ENCODE measurements at places on chromosomes 2 and 18.

DNA sequence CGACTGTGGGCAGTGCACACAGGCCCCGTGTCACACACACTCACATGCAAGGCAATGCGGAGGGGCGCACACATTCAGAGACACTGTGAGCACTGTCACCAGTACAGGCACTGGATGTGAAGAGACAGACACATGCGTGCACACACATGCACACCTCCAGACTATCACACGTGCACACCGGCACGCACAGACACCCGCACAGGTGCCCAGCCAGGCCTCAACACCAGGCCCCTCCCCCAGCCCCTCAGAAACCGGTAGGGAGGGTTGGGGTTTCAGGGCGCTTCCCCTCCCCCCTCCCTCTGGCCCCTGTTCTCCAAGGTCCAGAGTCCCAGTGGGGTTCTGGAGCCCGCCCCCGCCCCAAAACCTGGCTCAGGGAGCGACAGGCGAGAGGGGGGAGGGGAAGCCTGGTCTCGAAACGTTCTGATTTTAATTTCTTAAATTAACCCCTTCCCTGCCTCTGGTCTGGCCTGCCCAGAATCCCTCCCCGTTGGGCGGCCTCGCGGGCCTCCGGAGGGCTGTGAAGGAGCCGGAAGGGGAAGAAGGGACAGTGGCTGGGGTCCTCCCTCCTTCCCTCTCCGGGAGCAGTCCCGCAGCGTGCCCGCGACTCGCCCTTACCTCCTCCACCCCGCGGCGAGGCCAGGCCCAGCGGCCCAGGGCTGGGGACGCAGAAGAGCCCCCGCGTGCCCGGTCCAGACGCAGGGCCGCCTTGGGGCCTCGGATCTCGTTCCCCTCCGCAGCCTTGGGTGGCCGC is 558 bp downstream of the FBXO41 start:
- DNase-seq = no peak

GRCh38 chr2:7084601-7085000 is 167.4 kb downstream of the RNF144A start:
- DNase-seq = no peak

- no peak for DNase-seq
Observed at GRCh38 chr2:221541131-221541735, 30.9 kb downstream of the EPHA4 start.

DNA sequence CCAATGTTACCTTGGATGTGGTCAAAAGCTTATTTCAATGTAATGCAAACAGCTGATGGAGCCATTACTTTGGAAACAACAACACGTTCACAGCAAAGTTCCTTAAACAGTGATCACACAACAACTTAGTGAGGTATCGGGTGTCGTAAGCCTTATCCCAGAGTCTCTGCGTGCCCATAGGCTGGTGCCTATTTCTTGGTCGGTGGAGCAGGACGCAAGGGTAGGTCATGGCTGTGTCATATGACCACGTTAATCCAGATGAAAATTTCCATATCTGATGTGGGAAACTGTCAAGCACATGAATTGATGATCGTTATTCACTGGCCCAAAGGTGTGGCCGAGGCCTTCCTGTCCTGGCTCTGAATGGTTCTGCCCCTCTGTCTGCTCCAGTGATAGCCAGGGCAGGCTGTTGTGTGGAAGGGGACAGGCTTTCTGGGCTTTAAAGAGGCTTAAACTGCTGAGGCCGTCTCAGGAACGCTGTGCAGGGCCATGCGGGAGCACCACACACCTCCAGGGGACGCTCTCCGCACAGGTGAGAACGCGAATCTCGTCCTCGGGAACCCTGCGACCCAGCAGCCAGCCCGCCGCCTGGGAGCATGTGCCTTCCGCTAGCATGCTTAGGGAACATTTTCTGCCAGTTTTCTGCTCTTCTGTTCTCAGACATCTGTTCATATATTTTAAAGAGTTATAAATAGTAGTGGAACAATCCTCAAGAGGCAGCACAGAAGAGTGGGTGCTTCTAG is 90.6 kb downstream of the KCTD1 start:
- no peak for DNase-seq

DNA sequence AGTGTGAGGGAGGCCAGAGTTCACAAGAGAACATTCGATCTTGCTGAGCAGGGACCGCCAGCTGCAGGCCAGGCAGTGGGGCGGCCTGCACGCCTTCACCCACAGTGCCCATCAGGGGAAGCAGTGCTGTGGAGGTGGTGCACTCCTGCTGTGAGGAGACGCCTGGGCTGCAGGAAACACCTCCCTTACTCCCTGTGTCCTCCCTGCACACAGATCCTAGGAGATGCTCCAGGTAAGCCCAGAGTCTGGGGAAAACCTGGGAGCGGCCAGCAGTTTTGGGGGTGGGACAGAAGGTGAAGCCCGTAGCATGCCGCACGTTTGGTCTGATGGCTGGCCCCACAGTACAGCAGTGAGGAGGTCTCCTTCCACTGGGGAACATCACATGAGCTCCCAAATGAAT is 180.8 kb upstream of the RAB6C start:
- no peak for DNase-seq
